ENCODE measurements at places on chromosomes 6 and 20.

GRCh38 chr6:30752157-30752927, 8.0 kb upstream of the IER3 start:
- no peak for DNase-seq

- DNase-seq = no peak
Measured at GRCh38 chr6:107460083-107460631, 793 bp upstream of the PDSS2 start.

DNA sequence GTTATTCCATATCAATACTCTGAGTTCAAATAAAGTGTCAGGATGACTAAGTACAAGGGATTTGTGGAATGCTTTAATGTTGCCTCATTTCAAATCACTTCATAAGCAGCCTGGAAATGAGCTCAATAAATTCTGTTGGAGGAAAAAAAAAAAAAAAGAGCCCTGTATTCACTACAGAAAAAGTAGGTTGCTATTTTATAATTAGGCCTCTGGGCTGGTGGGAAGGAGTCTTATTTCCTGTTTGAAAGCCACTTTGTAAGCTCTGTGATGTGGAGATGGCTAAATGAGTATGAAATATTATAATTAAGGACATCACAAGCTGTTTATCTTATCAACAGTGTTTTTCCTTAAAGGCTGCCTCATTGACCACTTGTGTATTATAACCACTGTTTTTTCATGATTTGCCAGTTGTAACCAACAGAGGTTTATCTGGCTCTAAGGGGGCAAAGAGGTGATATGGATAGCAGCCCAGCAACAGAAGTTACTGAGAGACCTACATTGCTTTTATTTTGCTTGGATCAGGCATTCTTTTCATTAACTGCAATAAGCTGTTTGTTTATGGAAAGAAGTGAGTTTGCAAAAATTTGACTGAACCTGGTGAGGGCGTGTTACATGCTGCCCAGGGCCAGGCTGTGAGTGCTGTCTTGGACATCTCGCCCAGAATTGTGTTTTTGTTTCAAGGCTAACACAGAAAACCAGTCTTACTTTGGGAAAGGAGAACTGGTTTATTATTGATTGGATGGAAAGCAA, 563.3 kb upstream of the MAP3K7 start:
- no peak for DNase-seq

DNA sequence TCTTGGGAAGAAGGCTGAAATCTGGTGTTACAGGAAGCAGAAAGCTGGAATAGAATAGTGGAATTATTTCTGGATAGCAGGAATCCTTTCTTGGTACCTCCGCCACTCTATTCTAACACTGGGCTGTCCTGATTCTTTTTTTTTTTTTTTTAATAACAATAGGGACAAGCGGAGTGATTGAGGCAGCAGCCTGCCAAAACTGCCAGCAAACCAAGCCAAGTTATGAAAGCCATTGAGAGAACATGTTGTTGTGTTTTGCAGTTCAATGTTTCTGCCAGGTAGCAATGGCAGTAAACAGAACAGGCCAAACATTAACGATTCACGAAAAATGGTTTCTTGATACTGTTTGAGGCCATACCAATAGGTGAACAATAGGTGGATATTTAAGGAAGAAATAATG, 47.1 kb downstream of the SLC26A8 start:
- no peak for DNase-seq
